ENCODE measurements at places on chromosomes 4 and X.

DNA sequence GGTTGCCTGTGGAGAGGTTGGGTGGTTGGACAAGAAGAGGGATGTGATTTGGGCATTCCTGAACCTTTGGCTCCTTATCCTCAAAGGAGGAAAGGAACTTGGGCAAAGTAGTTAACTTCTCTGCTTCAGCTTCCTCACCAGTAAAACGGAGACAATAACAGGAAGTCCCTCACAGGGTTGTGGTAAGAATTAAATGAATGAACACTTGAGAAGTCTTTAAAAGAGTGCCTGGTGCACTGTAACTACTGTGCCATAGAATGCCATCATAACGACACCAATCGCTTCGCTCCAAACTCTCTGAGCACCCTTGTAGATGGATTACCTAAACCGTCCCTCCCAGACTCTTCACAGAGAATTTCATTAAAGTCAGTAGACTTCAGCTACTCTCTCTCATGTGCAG, 10.5 kb downstream of the ZCCHC18 start:
- no peak for DNase-seq

GRCh38 chr4:165779950-165780670, 92.9 kb upstream of the TLL1 start:
- DNase-seq = no peak

- no peak for DNase-seq
Measured at GRCh38 chrX:37765507-37765906, 14.4 kb upstream of the CYBB start.

GRCh38 chr4:182918044-182918607, 940 bp upstream of the DCTD start:
- DNase-seq = no peak

- DNase-seq = no peak
Measured at GRCh38 chrX:134459683-134460004, 321 bp upstream of the HPRT1 start.

GRCh38 chr4:80016506-80016905, 56.5 kb downstream of the ANTXR2 start:
- no peak for DNase-seq

DNA sequence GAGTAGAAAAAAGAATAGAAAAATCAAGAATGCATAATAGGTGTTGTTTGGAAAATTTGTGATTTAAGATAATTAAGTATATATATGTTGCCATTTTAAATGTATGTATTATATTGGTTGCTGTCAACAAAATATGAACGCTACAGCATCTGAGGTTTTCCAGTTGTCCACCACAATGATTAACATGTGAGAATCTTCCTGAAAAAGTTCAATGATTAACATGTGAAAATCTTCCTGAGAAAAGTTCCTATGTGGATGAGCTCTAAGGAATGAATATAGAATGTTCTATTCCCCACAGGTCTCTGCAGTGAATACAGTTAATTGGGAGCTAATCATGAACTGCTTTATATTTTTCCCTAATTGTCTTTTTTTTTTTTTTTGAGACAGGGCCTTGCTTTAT, 214.7 kb downstream of the CBR4 start:
- DNase-seq = no peak

GRCh38 chr4:90306810-90307209, 179.6 kb downstream of the CCSER1 start:
- DNase-seq = no peak

- no peak for DNase-seq
Measured at GRCh38 chrX:15976396-15976795, 121.8 kb upstream of the AP1S2 start.

- DNase-seq = no peak
Measured at GRCh38 chr4:22091906-22092305, 143.3 kb upstream of the KCNIP4 start.

DNA sequence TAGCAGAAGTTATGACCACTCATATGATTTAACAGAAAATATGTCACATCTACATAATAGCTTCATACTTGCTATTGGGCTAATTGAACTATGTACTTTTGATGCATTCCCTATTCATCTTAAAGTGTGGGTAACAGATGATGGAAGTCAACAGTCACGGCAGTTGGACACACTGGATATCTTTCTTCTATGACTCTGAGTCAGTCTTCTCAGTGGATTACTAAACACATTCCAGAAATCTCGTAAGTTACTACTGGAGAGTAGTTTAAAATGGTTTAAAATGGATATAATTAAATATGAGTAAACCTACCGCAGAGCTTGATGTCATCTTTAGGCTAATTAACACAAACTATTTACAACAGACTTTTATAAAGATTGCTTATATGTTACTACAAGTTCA, 30.1 kb upstream of the CFAP299 start:
- DNase-seq = no peak
